ENCODE measurements at places on chromosomes 6 and 20.
A peak's percentile ranks its signal among the peaks of the same experiment; 100 is the strongest.

DNA sequence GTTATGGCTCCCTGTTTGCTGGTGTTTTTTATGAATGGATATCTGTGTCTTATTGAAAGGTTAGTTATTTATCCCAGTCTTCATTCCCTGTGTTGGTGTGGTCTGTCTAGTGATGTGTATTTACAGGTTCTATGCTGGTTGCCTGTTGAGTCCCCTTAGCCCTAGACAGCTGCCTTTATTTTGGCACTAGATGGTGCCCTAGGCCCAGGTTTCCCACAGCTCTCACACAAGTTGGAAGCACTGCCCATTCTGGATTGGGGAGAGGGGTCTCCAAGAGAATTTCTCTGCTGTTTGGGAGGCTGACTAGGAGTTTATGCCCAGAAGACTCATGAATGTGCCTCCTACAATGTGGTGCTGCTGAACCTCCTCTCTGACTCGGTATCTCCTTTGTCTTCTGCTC is 12.4 kb downstream of the GRM1 start:
- DNase-seq: no peak

DNA sequence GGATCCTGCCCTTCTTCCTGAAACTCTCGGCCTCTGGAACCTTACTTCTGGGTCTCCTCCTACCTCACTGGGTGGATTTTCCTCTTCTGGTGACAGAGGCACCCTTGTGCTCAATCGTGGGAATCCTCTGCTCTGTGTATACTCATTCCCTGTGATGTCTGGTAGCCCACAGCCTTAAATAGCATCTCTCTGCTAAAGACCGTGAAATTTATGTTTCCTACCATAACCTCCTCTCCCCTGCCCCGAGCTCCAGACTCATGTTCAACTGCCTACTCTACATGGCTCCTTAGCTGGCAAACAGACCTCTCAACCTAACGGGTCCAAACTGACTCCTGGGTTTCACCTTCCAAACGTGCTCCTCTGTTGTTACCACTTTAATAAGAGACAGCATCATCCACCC is 9.9 kb downstream of the MMP9 start:
- DNase-seq: no peak

DNA sequence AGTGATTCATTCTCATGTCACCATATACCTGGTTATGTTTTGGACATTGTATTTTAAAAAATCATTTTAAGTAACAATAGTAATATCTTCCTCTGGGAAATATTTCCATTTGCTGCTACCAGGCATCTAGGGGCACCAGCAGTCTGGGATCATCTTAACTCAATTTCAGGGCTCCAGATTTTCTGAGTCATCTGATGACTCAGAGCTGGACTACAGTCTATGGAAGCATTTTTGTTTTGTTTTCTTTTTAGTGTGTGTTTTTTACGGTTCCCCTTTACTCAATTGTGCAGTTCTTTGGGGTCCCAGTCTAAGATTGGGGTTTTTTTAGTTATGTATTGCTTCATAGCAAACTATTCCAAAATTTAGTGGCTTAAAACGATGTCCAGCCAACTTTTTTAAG is 5.7 kb upstream of the FKBP5 start:
- DNase-seq: no peak

GRCh38 chr6:158061709-158062461 is 80.2 kb downstream of the SYNJ2 start:
- DNase-seq: no peak

DNA sequence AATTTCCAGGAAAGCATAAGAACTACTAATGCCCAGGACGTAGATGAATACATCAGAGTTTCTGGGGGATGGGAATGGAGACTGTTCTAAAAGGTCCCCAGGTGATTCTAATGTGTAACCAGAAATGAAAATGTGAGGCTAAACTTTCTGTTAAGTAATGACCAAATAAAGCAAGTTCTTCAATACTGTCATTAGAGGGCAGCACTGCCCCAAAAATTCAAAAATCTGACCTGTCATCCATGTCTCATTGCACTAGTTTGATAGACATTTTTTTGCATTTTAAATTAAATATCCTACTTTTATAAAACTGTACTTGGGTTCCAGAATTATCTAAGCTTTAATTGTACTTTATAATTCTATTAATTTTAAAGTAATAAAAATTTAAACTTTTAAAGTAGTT is 94.9 kb downstream of the RFX6 start:
- peak; percentile 57 for DNase-seq

GRCh38 chr6:101676187-101676586 is 282.7 kb downstream of the GRIK2 start:
- DNase-seq: no peak

DNA sequence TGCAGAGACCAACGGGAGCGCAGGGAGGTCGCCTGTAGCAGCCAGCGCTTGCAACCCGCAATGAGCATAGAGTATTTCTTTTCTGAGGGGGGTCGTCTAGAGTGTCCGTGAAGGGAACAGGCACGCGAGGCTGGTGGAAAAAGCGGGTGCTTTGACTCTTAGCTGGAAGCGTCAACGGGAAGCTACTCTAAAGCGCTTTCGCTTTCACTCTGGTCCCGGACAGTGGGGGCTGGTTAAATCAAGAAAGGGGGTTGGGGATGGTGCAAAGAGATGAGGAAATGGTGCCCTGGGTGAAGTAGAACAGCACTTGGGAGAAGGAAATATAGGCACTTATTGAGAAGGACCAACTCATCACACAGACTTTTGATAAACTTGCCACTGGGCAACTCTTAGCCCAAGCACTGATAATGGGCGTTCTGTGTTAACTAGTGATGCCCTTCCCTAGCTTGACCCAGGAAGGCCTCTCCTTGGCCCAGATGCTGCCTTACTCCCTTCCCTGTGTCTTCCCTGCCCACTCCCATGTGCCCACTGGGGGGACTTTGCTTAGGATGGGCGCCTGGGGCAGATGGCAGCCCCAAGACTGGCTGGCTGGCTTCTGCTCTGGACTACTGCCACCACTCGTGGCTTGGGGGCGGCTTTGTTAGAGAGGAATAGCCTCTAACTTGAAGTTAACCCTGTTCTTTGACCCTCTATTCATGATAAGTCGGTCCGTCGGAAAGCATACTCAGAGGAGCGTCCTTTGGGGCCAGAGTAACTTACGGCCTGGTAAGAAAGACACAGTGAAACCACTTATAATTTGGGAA is 585 bp downstream of the PSMB9 start:
- DNase-seq: no peak

DNA sequence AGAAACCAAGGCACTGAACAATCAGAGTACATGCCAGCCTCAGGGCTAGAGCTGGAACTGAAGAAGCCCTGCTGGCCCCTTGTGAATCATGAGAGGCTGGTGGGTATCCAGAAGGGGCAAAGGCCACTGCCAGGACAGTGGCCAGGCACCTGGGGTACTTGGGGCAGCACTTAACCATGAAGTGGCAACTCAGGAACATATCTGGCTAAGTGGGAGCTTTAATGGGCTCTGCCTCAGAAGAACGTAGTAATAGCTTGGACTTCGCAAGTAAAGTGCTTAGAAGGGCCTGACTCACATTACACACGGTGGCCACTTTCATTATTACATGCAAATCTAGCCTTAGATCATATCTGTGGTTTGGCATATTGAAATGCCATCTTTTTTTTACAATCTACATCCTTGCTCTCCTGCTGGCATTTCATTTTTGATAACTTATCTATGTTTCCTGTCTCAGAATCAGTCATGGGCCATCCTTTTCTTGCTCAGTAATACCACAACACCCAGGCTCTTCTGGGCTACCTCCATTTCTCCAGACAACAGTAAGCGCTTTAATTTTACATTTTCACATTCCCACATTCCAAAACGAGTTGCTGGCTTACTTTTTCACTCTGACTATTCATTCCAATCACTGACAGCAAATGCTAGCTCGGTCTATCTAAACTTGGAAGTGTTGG is 21.6 kb downstream of the NAPB start:
- peak; percentile 4 for DNase-seq

DNA sequence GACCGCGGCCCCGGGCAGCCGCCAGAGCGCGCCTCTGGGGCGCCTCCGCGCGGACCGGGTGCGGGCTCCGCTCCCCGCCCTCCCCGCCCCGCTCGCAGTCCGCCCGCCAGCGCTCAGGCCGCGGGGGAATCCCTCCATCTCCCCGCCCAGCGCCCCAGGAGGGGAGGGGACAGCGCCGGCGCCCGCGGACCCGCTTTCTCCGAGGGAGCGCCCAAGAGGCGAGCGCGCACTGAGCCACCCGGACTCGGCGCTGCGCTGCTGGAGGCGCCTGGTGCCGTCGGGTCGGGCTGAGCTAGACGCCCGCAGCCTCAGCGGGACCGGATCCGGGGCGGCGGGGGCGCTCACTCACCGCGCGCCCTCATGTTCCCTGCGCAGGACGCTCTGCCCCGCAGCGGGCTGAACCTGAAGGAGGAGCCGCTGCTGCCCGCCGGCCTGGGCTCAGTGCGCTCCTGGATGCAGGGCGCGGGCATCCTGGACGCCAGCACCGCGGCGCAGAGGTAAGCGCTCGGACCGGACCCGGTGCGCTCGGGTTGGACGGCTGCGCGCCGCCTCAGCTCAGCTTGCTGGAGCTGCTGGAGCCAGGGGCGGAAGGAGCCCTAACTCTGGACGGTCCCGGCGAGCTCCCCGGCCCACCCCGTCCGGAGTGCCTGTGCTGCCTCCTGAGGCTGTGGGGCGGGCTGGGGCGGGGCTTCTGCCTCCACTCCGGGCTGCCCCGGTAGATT is 867 bp downstream of the EBF4 start:
- no peak for DNase-seq

- no peak for DNase-seq
These were observed 79.8 kb downstream of the TRMT6 start for GRCh38 chr20:5870568-5870981.

GRCh38 chr20:40049854-40050253 is 639.2 kb downstream of the MAFB start:
- no peak for DNase-seq

- DNase-seq: no peak
These were observed 59.9 kb downstream of the CYP39A1 start for GRCh38 chr6:46592740-46593139.

- peak; percentile 64 for DNase-seq
These were observed 37.6 kb downstream of the ZMYND8 start for GRCh38 chr20:47318586-47319516.

- no peak for DNase-seq
These were observed 1.3 kb downstream of the PPP1R3G start for GRCh38 chr6:5086294-5086890.

DNA sequence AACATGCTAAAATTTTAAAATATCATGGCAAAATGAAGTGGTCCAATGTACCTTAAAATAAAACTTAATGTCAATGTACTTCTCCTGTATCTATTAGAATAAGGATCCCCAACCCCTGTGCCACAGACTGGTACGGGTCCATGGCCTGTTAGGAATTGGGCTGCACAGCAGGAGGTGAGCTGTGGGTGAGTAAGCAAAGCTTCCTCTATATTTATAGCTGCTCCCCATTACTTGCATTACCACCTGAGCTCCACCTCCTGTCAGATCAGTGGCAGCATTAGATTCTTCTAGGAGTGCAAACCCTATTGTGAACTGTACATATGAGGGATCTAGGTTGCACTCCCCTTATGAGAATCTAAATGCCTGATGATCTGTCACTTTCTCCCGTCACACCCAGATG is 86.0 kb downstream of the SLC16A10 start:
- no peak for DNase-seq

DNA sequence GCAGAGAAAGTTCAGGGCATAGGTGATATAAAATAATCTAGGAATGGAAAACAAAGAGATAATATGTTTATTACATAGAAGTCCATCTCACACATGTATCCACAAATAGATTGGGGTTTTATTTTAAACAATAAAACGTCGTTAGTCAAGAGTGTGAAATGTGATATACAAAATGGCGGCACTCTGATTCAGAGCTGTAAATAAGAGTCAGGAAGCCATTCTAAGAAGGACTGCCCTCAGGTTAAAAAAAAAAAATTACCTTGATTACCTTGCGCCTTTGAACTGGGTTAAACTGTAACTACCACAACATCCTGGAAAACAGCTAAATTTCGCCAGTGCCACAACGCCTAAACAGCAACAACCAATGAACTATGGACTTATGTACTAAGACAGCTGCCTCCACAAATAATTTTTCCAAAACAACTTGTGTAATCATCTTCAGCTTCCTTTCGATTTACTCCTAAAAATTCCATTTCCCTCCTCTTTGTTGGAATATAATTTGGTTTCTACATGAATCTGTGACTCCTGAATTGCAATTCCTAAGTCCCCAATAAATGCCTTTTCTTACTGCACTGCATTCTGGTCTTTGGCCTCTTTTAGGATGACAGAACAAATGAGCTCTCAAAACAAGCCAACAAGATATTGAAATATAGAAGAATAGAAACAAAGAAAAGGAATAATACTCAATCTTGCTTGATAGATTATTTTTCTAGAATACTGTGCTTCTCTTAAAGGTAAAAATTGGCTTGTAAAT is 1019.5 kb upstream of the MAP3K7 start:
- DNase-seq: no peak

All from SW 1271 (cell line).